Activated naive CD8-positive, alpha-beta T cell treated with anti-CD3 and anti-CD28 coated beads, Interleukin-2, amount 10 ng/mL, durations not matched to agents 7 days and 5 days (primary cell): ENCODE measurements at places on chromosomes 3 and 15. TPM values are rescaled to one million over a fixed set of nuclear protein-coding genes. Genes with fewer than 3 reads are reported as not detected.

GRCh38 chr15:85475317-85475701 is 94.9 kb downstream of the AKAP13 start:
- H3K36me3 ChIP-seq, result peaks cover 9% of the 10 kb centered on the region
- H3K27ac ChIP-seq, result peak overlapping the region; percentile 15
- no peak for DNase-seq
- H3K27me3 ChIP-seq, result no peaks in the 10 kb centered on the region
- H3K4me1 ChIP-seq, result peaks cover 49% of the 10 kb centered on the region
- peak overlapping the region; percentile 34 for H3K4me3 ChIP-seq

Gene CADM2
- total RNA-seq, result 0.62 TPM

Gene NR2E3
- total RNA-seq, result not detected

Gene MUC20
- 3.1 TPM for total RNA-seq
